ENCODE measurements at places on chromosomes 13 and 19. TPM values are rescaled to one million over a fixed set of nuclear protein-coding genes. Genes with fewer than 3 reads are reported as not detected.

DNA sequence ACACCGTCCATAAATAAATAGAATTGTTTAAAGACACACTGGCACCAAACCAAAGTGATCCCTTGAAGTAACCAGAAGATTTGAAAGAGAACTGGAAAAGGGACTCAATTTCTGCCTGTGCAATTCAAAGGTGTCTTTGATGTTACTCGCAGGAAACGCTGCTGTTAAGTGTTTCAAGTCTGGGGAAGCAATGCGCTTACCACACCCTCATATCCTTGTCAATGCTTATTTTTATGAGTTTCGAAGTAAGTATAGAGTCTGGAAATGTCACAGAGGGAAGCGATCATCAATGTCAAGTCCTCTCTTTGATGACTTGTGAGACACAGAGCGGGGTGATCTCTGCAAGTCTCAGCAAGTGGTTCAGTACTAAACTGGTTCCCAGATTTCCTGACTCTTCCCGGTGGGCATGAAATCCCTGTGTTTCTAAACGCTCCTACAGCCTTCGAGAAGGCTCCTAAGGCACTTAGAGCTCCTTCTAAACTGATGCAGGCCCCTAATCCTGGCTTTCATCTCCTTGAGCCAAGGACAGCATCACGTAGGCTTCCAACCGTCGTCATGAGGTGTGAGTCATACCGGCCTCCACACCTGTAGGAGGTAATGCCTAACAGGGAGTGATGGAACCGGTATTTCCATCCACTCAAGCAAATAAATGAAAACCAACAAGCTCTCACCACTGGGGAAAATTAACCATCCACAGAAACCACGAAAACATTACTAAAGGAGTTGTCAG, 22.8 kb downstream of the SYDE1 start:
- DNase-seq = peak; percentile 69

DNA sequence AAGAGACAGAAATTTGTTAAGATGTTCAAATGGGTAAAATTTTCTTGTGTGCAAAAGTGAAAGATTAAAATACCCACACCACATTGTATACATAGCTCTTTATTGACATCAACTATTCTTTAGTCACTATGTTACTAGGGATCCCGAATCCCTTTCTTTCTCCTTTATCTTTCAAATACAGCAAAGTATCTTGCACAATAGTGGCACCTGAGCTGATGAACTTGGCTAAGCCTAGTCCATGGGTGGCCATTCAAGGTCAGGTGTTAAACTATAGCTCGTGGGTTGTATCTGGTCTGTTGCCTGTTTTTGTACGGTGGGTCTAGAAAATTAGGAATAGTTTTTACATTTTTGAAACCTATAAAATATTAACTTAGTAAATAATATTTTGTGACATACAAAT, 210.9 kb downstream of the SLITRK6 start:
- DNase-seq = no peak

GRCh38 chr13:99311137-99311536, 3.9 kb upstream of the GPR183 start:
- no peak for DNase-seq

DNA sequence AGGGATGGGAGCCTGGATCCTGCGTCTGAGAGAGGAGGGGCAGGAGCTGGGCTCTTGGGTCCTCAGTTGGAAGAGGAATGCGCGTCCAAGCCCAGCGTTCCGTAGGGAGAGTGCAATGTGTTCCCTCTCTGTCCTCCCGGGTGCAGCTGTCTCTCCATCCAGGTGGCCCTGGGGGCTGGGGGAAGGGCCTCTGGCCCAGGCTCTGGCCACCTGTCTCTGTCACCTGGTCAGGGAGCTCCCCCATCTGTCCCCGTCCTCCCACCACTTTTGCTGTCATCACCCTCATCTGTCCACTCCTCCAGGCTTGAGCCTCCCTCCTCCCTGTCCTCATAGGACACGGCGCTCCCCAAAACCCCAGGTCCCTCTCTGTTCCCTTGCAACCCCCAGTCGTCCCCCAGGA, 3.7 kb upstream of the SBK2 start:
- DNase-seq = no peak

DNA sequence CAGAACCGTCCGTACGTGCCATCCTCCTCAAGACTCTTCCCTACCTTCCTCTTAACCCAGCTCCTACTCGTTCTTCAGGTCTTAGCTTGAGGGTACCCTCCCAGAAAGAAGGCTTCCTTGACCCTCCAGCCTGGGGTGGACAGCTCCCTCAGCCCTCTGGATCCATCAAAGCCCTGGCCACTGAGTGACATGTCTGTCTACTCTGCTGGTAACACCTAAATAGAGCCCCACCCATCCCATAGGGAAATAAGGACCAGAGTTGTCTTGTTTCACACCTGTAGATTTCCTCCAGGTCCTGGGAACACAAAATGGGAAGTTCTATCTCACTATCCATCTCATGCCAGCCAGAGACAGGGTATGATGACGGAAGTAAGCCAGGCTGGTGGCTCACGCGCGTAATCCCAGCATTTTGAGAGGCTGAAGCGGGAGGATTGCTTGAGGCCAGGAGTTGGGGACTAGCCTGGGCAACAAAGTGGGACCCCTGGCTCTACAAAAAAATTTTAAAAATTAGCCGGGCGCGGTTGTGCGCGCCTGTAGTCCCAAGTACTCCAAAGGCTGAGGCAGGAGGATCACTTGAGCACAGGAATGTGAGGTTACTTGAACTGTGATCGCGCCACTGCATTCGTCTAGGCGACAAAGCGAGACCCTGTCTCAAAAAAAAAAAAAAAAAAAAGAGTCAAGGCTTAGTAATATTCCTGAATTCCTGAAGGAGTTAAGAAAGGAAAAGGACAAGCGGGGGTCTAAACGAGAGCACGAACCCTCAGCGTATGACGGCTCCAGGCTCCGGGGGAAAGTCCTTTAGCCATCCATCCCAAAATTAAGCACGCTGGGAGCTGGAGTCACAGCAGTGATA, 566 bp upstream of the CCDC97 start:
- DNase-seq = no peak

IQCN gene
- total RNA-seq = 5.9 TPM

Data from ureter (tissue), 1 donor.